ENCODE measurements at places on chromosomes 4 and X.

- no peak for DNase-seq
These were observed 9.7 kb downstream of the TSPAN7 start for GRCh38 chrX:38571058-38571457.

DNA sequence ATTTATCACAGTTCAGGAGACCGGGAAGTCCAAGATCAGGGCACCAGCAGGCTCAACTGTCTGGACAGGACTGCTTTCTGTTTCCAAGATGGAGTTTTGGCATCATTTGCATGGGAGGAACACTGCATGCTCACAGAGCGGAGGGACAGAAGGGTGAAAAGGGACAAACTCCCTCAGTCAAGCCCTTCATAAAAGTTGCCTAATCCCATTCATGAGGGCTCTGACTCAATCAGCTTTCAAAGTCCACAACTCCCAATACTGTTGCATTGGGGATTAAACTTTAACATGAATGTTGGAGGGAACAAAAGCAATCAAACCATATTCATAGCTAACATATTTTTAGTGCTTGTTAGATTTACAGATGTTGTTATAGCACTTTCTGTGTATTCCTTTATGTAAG, 158.9 kb upstream of the MAD2L1 start:
- no peak for DNase-seq

- DNase-seq, result no peak
These were observed 36.8 kb upstream of the VMA21 start for GRCh38 chrX:151359931-151360871.

DNA sequence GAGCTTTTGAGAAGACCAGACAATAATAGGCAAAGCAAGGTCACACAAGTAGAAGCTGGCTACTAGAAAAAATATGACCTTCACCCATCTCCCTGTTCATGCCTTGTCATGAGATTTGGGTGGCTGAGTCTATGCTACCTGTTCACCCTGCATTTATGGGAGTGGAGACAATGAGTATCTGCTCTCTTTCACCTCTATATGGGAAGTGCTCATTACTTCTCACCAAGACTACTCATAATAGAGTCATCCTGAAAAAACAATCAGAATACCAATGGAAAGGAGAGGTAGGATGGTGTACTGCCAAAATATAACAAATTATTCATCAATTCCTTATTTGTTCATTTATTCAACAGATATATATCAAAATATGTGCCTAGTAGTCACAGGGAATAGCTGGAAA, 921.8 kb upstream of the INTU start:
- no peak for DNase-seq

DNA sequence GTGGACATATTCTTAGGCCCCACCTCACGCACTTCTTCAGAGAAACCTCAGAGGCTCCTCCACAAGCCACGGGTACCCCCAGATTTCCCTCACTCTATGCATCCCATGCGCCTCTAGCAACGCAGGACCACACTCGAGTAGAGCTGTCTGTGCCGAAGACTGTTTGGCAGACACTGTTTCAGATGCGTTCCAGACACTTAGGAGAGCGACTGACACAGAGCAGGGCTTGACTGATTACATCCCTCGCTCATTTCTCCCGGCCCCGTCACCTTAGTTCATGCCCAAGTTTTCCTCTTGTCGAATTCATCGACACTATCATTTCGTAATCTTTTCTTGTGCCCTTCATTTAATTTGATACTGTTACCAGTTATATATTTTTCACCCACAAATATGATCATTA, 15.0 kb downstream of the SORBS2 start:
- DNase-seq, result no peak

- DNase-seq, result no peak
These were observed 200.4 kb downstream of the CAMK2D start for GRCh38 chr4:113561092-113561491.

DNA sequence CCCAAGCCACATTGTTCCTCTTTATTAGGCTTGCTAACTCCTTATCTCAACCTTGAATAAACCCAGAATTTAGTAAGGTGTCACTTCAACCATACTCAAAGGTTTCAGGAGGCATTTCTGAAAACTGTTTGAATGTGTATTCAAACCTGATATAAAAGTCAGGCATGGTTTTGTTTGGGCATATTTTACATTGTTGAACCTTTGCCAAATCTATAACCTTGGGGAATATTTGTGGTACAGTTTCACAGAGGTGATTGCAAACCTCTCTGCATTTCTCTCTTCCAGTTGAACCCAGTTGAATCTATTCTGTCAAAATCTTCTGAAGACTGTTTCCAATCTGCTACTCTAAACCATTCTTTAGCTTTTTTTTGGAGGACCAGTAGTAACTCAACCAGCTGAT, 409.0 kb downstream of the TECRL start:
- no peak for DNase-seq

GRCh38 chr4:132317923-132318322, 831.2 kb upstream of the PCDH10 start:
- no peak for DNase-seq

Data from T-helper 1 cell (primary cell).